NCI-H2029 (cell line): ENCODE measurements at places on chromosomes 5 and 9.
A peak's percentile ranks its signal among the peaks of the same experiment; 100 is the strongest.

- no peak for DNase-seq
Measured at GRCh38 chr5:174698156-174698555, 26.2 kb upstream of the MSX2 start.

DNA sequence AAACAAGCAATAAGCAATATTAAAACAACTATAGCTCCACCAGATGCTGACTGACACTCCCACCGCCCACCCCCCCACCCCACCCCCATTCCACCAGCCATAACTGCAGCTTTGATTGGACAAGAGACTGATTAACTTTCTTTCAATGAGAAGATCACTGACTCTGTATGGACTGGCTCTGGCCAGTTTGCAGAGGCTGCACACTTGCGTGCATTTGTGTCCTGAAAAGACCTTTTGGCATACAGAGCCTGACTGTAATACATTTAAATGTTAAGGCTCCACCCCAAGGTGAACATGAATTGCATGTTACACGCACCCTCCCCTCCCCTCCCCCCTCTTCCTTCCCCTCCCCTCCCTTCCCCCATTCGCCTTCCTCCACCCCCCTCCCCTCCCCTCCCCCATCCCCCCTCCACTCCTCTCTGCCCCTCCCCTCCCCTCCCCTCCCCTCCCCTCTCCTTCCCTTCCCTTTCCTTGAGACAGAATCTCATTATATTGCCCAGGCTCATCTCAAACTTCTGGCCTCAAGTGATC, 31.1 kb downstream of the FGD3 start:
- no peak for DNase-seq

DNA sequence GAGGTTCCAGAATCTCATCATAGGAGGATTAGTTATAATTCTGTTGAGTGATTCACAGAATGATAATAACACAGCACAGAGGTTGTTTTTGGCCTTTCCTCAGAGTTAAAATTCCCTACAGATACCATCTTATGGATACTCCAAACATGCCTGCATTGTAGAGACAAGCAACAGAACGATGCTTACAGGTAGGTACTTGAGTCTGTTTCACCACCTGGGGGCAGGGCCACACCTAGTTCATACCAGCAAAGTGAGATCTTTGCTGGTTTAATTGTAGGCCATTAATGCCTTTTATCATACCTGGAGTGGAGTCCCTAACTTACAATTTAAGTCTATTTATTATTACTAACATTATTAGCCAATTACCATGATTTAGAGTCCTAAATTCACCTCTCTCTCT, 416.5 kb upstream of the TLE4 start:
- no peak for DNase-seq

- no peak for DNase-seq
Measured at GRCh38 chr9:134987376-134987775, 69.7 kb upstream of the FCN1 start.

DNA sequence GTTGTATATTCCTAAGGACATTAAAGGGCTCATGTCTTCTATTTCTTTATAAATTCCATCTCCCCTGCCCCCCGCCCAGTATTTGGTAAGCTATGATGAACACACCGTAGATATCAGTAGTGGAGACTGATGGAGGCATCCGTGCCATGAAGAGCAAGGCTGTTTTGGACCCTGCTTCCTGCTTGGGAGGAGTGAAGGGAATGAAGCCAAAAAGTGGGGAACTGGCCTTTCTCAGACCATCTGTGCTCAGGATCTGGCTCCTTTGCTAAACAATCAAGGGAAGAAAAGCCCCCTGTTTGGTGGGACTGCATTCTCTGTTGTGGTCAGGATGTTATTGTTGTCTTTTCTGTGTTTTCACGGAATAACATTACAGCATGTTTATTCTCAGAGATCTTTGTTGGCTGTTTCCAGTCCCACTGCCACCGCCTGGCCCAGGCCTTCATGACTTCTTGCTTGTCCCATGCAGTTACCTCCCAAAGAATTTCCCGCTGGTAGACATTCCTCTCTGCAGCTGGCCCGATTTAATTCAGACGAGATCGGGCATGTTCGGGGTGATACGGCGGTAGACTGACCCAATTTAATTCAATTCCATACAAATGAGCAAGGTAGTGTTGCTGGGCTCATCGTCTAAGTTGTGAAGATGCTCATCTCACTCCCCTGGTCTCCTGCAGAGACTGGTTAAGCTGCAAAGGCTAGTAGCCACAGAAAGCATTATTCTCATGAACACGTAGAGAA, 31.4 kb upstream of the ANKH start:
- DNase-seq, result no peak

- DNase-seq, result no peak
Measured at GRCh38 chr9:23803216-23803615, 22.8 kb downstream of the ELAVL2 start.

GRCh38 chr9:91698266-91698665, 251.8 kb downstream of the ROR2 start:
- no peak for DNase-seq

DNA sequence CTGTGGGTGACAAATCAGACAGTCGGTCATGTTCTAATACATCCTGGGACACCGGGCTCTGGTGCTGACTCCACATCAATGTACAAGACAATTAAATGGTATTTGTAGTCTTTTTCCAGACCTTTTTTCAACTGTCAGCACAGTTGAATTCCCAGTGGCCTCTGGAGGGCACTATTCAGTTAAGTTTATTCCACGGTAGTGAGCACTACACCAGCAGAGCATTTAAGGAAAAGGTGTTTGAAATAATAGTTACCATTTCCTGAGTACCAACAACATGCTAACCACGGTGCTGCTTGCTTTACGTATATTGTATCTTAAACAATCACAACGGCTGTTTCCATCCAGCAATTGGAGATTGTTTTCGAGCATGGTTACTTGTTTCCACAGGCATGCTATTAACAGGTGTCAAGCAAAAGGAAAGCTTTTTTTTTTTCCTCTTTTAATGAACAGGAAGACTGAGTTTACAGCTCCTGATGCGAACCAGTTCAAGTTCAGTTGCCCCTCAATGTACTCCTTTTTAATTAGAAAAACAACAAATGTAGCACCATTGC, 186.7 kb downstream of the PDZD2 start:
- peak; percentile 16 for DNase-seq

GRCh38 chr5:10332301-10332700, 21.2 kb upstream of the MARCHF6 start:
- DNase-seq, result no peak

GRCh38 chr9:85742597-85742936, 813 bp upstream of the AGTPBP1 start:
- DNase-seq, result no peak

GRCh38 chr9:24434183-24434582, 111.5 kb downstream of the IZUMO3 start:
- no peak for DNase-seq

- DNase-seq, result peak; percentile 49
Measured at GRCh38 chr9:4984621-4985385, at the start of gene JAK2. Gene JAK2 (plus strand): TSS chr9:4985272. CDS start chr9:5021988, 36,716 bp downstream.

DNA sequence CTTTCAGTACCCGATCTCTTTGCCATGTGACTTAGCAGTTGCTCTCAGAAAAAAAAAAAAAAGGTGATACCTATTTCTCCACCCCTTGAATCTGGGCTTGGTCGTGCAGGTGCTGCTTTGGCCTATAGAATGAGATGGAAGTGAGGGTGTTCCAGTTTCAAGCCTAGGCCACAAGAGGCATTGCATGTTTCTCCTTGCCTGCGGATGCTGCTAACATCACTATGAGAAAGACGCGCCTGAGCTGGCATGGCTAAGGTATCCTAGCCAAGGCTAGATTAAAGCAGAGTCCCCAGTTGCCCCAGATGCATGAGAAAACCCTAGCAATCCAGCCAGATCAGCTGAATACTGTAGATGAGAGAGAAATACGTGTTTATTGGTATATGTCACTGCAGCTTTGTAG, 14.7 kb upstream of the CSF1R start:
- DNase-seq, result no peak

- no peak for DNase-seq
Measured at GRCh38 chr9:2790466-2790865, 53.4 kb downstream of the PUM3 start.

DNA sequence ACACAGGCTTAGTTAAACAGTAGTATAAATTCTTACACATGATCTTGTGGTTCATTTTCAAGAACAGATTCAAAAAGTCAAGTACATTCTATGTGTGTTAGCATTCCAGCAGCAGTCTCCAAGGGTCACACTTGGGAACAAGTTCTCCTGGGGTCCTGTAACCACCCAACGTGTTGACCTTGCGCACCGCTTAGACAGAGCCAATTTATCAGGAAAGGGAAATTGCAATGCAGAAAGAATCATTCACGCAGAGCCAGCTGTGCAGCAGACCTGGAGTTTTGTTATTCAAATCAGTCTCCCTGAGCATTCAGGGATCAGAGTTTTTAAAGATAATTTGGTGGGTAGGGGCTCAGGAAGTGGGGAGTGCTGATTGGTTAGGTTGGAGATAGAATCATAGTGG, 8.5 kb upstream of the RXFP3 start:
- DNase-seq, result no peak
